Dermis blood vessel endothelial cell (primary cell): ENCODE measurements at places on chromosomes 11 and 22. TPM values are rescaled to one million over a fixed set of nuclear protein-coding genes. Genes with fewer than 3 reads are reported as not detected.

The MTMR3 gene
- 41.4 and 42.7 TPM in 2 replicates for total RNA-seq

The BTG4 gene
- total RNA-seq: not detected in 2 replicates

The RFPL2 gene
- 0.14 TPM in 1 of 2 replicates, not detected in the other for total RNA-seq

The NAT10 gene
- total RNA-seq: 12.1 and 28.1 TPM in 2 replicates

The LMNTD2 gene
- total RNA-seq: 1.3 and 2.6 TPM in 2 replicates

The ISX gene
- not detected in 2 replicates for total RNA-seq

The HPX gene
- total RNA-seq: 0.19 and 0.51 TPM in 2 replicates

The RFPL1 gene
- not detected in 2 replicates for total RNA-seq

The CERK gene
- 87.8 and 106 TPM in 2 replicates for total RNA-seq

The P2RY2 gene
- 0.51 and 1.2 TPM in 2 replicates for total RNA-seq

The KIAA1671 gene
- total RNA-seq: 41.9 and 57.7 TPM in 2 replicates

The SYT13 gene
- total RNA-seq: not detected in 2 replicates

The OTOG gene
- total RNA-seq: not detected in 2 replicates
